ENCODE measurements at places on chromosomes 7 and 10.

- DNase-seq, result no peak
Measured at GRCh38 chr10:122044713-122045112, 55.8 kb downstream of the TACC2 start.

- no peak for DNase-seq
Measured at GRCh38 chr10:118308664-118309063, 33.5 kb downstream of the FAM204A start.

- DNase-seq, result no peak
Measured at GRCh38 chr10:4763960-4764428, 62.0 kb upstream of the AKR1E2 start.

- DNase-seq, result no peak
Measured at GRCh38 chr10:13709931-13710650, 123.3 kb downstream of the PRPF18 start.

DNA sequence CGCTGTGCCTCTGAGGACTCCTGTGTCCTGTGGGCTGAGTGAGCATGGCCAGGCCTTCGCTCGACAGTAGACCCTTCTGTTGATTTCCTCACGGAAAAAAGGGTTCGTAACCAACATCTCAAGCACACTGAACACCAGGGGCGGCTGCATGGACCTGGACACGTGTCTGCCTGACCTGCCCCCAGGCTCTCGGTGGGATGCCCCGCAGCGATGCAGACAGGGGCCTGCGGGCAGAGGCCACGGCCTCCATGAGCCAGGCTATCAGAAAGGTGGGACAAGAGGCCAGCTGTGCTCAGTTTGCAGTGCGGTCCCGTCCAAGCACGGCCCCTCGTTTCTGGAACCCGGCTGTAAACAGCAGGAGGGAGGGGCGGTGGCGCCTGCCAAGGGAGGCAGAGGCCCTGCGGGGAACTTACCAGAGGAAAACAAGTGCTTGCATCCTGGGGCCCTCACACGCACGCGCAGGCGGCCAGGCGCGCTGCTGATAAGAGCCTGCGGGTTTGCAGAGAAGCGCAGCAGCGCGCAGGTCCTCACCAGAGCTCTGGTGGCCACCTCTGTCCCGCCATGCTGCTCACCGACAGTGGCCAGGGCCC lies 10.6 kb downstream of the GPR146 start:
- DNase-seq, result no peak

DNA sequence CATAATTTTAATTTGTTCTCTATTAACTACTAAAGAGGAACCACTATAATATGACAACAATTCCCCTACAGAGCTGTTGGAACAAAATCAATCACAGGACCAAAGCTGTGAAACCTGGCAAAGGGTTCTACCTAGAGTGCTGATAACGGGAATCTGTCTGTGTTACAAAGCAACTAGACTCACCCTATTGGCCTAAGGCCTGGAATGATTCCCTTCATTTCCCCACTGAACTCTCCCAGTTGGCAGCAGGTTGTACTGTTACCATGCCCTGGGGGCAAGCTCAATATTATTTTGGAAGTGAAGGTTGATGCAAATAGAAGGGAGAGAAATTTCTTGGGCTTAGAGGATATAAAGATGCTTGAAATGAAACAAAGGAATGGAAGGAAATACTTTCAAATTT lies 81.8 kb downstream of the SEMA3A start:
- DNase-seq, result no peak

- peak; percentile 24 for DNase-seq
Measured at GRCh38 chr7:2860627-2861133, 16.6 kb upstream of the GNA12 start.

Data from NCI-H1105 (cell line).